Natural killer cell (primary cell): ENCODE measurements at places on chromosomes 12 and 14.

- peaks cover 20% of the 10 kb centered on the region for H3K36me3 ChIP-seq
- no peak overlapping the region for H3K27ac ChIP-seq
- H3K27me3 ChIP-seq: no peaks in the 10 kb centered on the region
- peaks cover 10% of the 10 kb centered on the region for H3K4me1 ChIP-seq
- no peak overlapping the region for H3K4me3 ChIP-seq
These were observed 7.6 kb downstream of the NOC4L start for GRCh38 chr12:132151766-132152410.

DNA sequence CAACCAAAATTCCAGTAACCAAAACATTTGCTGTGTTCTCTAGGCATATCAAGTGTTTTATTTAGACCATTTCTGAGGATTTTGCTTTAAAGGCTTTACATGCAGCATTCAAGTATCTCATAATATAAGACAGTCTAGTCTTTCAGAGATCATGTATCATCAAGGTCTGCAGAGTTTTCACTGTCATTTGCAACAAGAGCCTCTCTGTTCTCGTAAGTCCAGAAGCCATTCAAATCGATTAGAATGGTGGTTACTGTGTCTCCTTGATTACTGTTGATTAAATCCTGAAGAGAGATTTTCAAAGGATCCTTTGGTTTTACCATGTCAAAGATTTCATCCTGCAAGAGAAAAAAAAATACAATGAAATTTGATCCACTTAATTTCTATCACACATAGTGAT, 36.3 kb downstream of the PPP2R3C start:
- no peaks in the 10 kb centered on the region for H3K27me3 ChIP-seq
- DNase-seq: no peak

GRCh38 chr12:110745542-110746284, 3.0 kb upstream of the PPP1CC start:
- DNase-seq: no peak
- peaks cover 8% of the 10 kb centered on the region for H3K4me1 ChIP-seq
- H3K27me3 ChIP-seq: no peaks in the 10 kb centered on the region
- H3K36me3 ChIP-seq: no peaks in the 10 kb centered on the region
- no peak overlapping the region for H3K4me3 ChIP-seq
- H3K27ac ChIP-seq: no peak overlapping the region

- no peaks in the 10 kb centered on the region for H3K36me3 ChIP-seq
- H3K27me3 ChIP-seq: no peaks in the 10 kb centered on the region
- no peak for DNase-seq
- H3K27ac ChIP-seq: no peak overlapping the region
- H3K4me1 ChIP-seq: no peaks in the 10 kb centered on the region
These were observed 56.8 kb downstream of the LRFN5 start for GRCh38 chr14:41663473-41663850.

GRCh38 chr14:96511667-96512066, 9.5 kb downstream of the PAPOLA start:
- no peak for DNase-seq
- no peaks in the 10 kb centered on the region for H3K27me3 ChIP-seq
- peaks cover 16% of the 10 kb centered on the region for H3K4me1 ChIP-seq
- no peaks in the 10 kb centered on the region for H3K36me3 ChIP-seq

GRCh38 chr12:89288959-89289358, 63.3 kb downstream of the DUSP6 start:
- H3K4me3 ChIP-seq: no peak overlapping the region
- H3K27me3 ChIP-seq: no peaks in the 10 kb centered on the region
- no peak overlapping the region for H3K27ac ChIP-seq

DNA sequence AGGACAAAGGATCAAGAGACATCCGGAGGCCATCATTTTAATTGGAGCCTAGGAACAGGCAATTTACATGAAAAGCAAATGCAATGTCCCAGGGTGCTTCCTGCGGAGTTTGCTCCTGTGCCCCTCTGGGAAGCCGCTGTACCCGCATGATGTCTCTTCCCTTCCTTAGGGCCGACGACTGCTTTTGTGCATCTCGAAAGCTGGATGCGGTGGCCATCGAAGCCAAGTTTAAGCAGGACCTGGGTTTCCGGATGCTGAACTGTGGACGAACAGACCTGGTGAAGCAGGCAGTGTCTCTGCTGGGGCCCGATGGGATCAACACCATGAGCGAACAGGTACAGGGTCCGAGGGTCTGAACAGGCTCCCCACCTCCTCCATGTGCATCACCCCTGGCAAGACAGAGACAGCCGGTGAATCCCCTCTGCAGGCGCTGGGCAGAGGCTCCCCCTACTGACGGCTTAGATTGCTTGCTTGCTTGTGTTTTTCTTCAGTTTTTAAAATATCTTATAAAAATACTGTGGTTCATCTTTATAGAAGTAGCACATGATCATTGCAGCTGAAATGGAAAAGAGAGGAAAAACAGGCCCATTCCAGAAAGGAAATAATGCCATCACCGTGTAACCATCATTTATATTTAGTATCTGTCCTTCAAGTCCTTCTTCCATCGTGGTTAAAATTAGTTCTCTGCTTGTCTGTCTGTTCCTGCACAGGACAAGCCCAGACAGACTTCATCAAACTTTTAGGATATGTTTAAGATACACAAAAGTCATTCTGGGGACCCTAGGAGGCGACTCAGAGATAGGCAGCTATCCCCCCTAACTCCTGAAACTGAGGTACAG, 75.4 kb upstream of the PWP1 start:
- no peaks in the 10 kb centered on the region for H3K27me3 ChIP-seq
- H3K4me1 ChIP-seq: no peaks in the 10 kb centered on the region
- no peak overlapping the region for H3K4me3 ChIP-seq
- H3K36me3 ChIP-seq: no peaks in the 10 kb centered on the region

DNA sequence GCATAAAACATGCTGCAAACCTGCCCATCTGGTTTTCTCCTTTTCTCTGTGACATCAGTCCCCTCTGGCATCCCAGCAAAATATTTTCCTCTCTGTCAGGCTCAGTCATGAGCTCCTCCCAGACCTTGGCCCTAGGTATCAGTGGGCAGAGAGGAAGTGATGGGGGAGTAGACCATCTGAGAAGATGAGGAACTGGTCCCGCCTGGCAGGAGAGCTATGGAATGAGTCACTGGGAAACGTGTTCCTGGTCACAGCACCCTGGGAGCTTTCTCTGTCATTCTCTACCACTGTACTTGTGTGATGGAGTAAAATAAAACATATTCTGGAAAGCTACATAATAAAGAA, 5.0 kb upstream of the SRSF9 start:
- no peak overlapping the region for H3K4me3 ChIP-seq
- no peak overlapping the region for H3K27ac ChIP-seq
- no peaks in the 10 kb centered on the region for H3K27me3 ChIP-seq
- H3K4me1 ChIP-seq: peaks cover 55% of the 10 kb centered on the region

DNA sequence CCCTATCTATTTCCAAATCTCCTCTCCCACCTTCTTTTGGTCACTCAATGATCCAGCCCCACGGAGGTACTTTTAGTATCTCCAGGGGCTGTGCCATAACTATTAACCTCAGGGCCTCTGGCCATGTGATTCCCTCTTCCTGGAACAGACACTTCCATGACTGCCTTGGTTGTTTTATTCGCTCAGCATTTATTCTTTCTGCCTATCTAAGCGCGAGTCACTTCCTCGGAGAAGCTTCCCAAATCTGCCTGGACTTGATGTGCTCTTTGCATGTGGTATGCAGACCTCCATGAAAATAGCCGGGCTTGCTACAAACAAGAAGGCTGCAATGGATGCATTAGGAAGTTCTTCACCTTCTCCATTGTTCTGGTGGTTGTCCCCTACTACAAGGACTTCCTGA, 939.0 kb upstream of the TMEM132C start:
- no peak overlapping the region for H3K27ac ChIP-seq
- no peaks in the 10 kb centered on the region for H3K4me1 ChIP-seq
- no peak for DNase-seq
- no peaks in the 10 kb centered on the region for H3K36me3 ChIP-seq
- no peaks in the 10 kb centered on the region for H3K27me3 ChIP-seq

GRCh38 chr14:102819747-102820330, 42.6 kb downstream of the TRAF3 start:
- peak; percentile 37 for DNase-seq
- H3K27ac ChIP-seq: no peak overlapping the region
- H3K27me3 ChIP-seq: no peaks in the 10 kb centered on the region

DNA sequence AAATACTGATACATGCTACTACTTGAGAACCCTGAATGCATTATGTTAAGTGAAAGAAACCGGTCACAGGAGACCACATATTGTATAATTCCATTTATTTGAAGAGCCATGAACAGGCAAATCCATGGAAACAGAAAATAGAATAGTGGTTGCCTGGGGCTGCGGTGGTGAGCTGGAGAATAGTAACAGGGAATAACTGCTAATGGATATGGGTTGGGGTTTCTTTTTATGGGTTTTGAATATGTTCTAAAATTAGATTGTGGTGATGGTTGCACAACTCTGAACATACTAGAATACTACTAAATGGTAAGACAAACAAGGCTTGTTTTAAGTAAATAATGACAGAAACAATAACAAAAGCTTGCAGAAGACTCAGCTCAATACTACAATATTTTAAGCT, 293.0 kb downstream of the BTG1 start:
- H3K4me1 ChIP-seq: no peaks in the 10 kb centered on the region
- H3K4me3 ChIP-seq: no peak overlapping the region
- no peak overlapping the region for H3K27ac ChIP-seq
- no peaks in the 10 kb centered on the region for H3K36me3 ChIP-seq

- no peaks in the 10 kb centered on the region for H3K36me3 ChIP-seq
- no peak overlapping the region for H3K27ac ChIP-seq
- no peak overlapping the region for H3K4me3 ChIP-seq
These were observed 98.8 kb upstream of the CCDC175 start for GRCh38 chr14:59675394-59675793.

- H3K27ac ChIP-seq: no peak overlapping the region
- no peak overlapping the region for H3K4me3 ChIP-seq
- H3K4me1 ChIP-seq: peaks cover 9% of the 10 kb centered on the region
- no peak for DNase-seq
- H3K27me3 ChIP-seq: no peaks in the 10 kb centered on the region
- no peaks in the 10 kb centered on the region for H3K36me3 ChIP-seq
These were observed 42.6 kb downstream of the ACTN1 start for GRCh38 chr14:68936476-68936875.

DNA sequence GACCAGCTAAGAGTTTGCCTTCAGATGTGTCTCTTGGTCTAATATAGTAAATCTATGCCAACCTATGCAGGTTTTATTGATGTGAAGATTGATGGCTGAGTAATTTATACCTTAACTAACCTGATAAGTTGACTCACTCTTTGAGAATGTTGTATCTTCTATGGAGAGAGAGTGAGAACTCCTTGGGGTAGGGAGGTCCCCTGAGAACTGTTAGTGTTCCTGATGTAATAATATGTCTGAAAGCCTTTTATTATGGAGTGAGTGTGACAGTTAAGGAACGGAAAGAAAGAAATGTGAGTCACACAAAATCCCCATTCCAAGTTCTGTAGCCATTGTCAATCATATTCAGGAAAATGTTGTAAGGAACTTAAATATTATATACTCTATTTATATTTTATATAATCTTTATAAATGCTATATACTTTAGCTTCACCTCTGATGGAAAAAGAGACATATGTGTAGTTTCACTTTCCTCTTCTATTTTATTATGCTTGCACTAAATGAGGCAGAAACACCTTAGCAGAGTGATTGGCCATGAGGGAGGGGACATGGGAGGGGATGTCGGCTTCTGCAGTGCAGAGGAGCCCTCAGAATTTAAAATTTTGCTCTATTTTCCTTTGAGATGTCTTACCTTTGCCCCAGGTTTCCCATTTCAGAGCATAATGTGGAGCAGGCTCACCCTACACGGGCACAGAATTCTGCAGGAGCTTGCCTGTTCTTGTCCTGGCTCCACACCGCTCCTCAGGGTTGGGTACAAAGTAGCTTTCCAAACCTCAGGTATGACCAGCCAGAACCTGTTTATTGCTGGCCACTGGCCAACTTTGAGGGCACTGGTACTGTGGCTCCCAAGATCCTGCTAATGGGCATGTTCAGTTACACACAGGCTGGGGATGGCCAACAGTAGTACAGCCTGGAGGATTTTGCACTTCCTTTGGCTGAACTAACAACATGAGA, 57.7 kb downstream of the ARF6 start:
- H3K27me3 ChIP-seq: no peaks in the 10 kb centered on the region
- no peak overlapping the region for H3K4me3 ChIP-seq
- no peaks in the 10 kb centered on the region for H3K36me3 ChIP-seq
- no peak for DNase-seq

DNA sequence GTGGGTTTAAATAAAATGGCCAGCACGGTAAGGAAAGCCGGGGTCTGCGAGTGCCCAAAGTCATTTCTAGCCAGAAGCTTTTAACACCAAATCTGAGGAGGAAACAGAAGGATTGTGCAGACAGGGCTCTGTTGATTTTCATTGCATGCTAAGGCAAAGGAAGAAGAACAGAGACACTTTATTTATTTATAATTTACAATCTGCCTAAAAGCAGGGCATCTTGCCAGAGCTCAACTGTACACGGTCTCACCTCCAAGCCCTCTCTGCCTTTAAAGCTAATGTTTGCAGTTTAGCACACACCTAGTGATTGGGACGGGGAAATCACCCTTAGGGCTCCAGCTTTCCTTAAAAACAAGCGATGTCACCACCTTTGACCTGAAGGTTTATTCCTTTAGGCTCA, 4.0 kb downstream of the KCNA5 start:
- no peak overlapping the region for H3K27ac ChIP-seq
- no peak for DNase-seq
- H3K36me3 ChIP-seq: no peaks in the 10 kb centered on the region
- peaks cover 16% of the 10 kb centered on the region for H3K4me1 ChIP-seq
- no peaks in the 10 kb centered on the region for H3K27me3 ChIP-seq
- H3K4me3 ChIP-seq: no peak overlapping the region

- peaks cover 14% of the 10 kb centered on the region for H3K27me3 ChIP-seq
- no peaks in the 10 kb centered on the region for H3K36me3 ChIP-seq
- H3K27ac ChIP-seq: no peak overlapping the region
- peaks cover 6% of the 10 kb centered on the region for H3K4me1 ChIP-seq
These were observed 1.6 kb downstream of the BEGAIN start for GRCh38 chr14:100585448-100586152.

DNA sequence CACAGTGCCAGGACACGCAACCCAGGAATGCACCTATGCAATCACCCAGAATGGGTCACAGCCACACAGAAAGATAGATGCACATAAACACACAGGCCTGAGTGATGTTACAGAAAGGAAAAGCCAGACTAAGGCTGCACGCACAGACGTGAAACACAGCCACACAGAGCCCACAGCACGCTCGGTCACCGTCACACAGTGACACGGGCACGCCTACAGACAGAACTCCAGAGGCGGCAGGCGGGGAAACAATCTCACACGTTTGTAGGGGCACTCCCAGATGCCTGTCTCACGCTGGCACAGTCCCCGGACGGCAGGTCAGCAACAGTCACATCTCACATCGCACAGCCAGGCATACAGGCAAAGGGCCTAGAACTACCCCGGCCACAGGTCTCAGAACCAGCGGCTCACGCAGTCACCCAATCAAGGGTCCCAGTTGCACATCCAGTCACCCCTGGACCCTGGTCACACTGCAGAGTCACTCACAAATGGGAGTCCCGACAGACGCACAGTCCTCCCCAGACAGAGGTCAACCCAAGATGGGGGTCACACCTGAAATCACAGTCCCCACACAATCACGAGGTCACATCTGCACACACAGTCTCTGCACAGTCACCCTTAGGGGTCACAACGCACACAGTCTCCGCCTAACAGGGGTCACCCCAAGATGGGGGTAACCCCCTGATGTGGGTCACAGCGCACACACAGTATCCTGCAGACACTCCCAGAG, 790 bp downstream of the SSH1 start:
- H3K36me3 ChIP-seq: peaks cover 3% of the 10 kb centered on the region
- H3K27me3 ChIP-seq: no peaks in the 10 kb centered on the region
- H3K4me1 ChIP-seq: peaks cover 40% of the 10 kb centered on the region
- peak overlapping the region; percentile 73 for H3K4me3 ChIP-seq
